Testis (tissue), 5 donors: ENCODE measurements at places on chromosomes 4 and X. TPM values are rescaled to one million over a fixed set of nuclear protein-coding genes. Genes with fewer than 3 reads are reported as not detected.

SGMS2 gene
- total RNA-seq, result 22.2 TPM

IL2RG gene
- total RNA-seq, result 1.7 TPM

DNA sequence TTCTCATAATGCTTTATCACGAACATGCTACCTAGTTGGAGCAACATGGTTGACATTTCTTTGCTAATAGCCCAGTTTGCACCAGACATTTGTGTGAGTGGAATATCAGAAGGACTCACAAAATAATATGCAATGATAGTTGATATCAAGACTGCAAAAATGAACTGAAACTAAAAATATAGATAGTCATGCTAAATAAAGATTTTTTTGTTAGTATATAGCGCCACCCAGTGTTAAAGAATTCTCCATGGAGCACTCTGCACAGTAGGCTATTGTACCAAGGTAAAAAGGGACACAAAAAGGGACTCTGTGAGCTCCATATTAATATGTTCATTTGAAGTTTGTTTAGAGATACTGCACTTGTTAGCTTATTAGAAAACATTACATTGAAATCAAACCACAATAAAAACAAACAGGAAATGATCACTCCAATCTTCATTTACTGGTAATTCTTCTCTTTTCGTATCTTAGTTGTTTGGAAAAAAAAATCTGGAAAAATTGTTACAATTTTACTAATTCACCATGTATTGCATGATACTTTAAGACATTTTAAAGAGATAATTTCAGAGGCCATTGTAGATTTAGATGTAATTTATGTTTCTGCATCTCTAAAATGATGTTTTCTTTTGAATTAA is 1509.6 kb downstream of the ADGRL3 start:
- peak; percentile 14 for DNase-seq

DNA sequence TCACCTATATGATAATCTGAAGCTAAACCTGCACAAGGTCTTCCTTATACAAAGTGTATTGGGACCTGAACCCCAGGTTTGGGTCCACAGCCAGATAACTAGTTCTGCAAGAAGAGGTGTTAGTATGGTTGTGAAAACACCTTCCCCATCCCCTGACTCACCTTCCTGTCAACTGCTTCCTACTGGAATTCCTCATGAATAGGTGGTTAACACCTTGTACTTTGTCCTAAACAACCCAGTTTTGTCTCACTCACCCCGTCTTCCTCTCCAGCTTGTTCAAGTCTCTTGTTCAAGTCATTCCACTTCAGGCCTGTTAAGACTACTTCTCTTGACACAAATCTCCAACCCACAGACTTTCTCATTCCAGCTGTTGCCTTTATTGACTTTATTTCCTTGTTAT is 45.5 kb downstream of the CCNG2 start:
- no peak for DNase-seq

DNA sequence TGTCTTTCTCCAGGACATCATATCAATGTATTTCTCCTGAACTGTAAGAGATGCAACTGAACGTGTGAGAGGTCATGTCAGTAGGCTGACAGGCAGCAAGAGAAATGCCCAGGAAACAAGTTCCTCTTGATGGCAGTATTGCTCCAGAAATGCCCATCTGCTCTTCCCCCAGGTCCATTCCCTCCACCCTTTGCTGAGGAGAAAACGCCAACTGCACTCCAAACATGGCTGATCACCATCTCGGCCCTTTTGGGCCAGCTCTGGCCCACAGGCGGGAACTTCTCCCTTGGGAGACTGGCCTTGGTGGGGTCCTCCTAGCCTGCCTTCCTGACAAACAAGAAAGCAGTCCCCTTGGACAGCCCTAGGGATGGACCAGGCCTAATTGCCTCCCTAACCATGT is 276.5 kb upstream of the AGTR2 start:
- DNase-seq, result no peak

HSFX2 gene
- total RNA-seq, result 4.8 TPM

- no peak for DNase-seq
Measured at GRCh38 chr4:40212674-40213527, 16.1 kb downstream of the RHOH start.

STEEP1 gene
- 41.9 TPM for total RNA-seq

- DNase-seq, result no peak
Measured at GRCh38 chr4:65917486-65917885, 247.2 kb upstream of the EPHA5 start.

- no peak for DNase-seq
Measured at GRCh38 chr4:149008415-149009025, 566.3 kb upstream of the NR3C2 start.

GRCh38 chr4:56240554-56241174 is 146.6 kb downstream of the AASDH start:
- no peak for DNase-seq

DNA sequence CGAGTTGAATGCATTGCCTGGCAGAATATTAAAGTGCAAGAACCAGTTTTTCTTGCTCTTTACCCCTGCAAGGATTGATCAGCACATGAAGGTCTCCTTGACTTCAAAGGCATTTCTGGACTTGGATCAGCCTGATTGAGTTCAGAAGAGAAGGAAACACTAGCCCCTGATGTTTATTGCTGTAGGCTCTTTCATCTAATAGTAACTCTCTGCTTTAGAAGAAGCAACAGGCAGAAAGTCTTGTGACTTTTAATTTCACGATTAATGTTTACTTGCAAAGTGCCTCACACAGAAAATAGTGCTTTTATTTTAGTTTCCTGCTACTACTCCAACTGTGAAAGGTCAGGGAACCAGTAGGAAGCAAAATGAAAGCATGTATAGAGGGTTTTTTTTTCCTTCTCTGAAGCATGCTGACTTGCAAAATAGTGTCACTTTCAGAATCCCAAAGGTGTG is 69.1 kb downstream of the PCDH7 start:
- no peak for DNase-seq

DNA sequence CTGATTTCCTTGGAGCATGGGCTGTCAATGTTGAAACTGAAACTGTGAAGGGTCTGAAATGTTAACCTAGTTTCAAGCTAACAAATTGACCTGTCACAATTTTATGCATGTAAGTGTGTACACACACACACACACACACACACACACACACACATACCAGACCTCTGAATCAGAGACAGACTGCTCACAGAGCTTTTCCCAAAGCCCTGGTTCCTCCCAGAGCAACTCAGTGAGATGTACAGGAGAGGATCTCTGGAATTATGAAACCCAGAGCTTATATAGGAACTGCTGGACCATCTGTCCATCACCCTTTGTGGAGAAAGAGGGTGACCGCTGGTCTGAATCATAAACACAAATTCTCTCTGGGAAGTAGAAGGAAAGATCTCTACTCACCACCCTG is 228.1 kb upstream of the PRPS2 start:
- DNase-seq, result no peak

GRCh38 chr4:150875367-150875766 is 139.7 kb downstream of the LRBA start:
- no peak for DNase-seq

GRCh38 chr4:62923783-62924182 is 1485.5 kb downstream of the TECRL start:
- no peak for DNase-seq

DNA sequence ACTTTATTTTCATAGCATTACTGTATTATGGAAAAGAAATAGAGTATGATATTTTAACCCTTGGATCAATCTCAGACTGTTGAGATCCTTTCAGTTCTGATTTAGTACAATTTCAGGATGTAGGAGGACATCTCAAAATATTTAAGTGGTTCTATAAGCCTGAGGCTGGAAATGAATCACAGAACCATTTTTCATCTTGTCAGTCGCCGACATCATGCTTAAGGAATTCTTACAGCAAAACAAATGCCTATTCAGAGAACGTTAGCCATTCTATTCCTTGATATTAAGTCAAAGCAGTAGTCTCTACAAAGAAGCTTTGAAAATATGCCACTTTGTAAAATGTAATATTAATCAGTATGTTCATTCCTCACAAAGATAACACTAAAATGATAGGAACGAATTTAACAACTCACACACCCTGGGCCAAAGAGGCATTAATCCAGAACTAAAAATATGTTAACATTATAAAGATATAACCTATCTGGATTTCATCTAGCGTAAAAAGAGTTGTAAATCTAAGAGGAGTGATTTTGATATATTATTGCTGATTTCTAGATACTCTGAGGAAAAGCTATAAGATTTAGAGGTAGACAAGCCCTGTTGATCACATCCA is 152.0 kb downstream of the GASK1B start:
- DNase-seq, result no peak

PHEX gene
- 0.31 TPM for total RNA-seq

ATP8A1 gene
- total RNA-seq, result 32.5 TPM

DNA sequence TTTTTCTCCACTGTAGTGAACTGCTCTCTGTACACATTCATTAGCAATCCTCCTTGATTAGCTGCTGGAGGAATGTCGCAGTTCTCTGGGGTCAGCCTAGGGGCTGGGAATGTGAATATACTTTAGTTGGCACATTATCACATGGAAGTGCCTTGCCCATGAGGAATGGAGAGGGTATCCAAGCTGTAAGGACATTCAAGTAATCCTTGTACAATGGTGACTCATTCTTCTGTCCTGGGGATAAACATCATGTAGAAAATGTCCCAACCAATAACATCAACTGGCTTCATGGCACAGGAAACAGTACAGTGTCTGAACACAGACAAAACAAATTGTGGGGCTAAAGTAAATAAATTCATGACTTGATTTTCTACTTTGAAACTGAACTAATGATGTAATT is 147.1 kb downstream of the GLRA2 start:
- no peak for DNase-seq

- DNase-seq, result peak; percentile 12
Measured at GRCh38 chr4:1204828-1205585, 32.6 kb upstream of the SPON2 start.

DNA sequence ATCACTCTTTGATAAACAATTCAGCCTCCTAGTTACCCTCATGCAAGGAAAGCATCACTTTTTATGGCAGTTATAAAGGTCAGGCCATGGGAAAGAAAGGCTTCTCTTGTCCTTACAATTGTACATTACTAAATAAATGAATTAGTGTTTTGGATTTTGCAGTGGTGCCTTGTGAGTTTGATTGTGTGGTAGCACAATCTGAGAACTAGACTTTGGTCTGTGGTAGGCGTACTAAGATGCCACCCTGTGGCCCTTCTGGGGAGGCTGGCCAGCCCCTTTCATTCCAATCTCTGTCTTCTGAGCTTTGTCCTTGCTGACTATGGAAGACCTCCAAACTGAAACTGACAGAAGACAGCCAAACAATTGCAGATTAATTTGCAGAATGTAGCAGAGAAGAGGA is 14.6 kb upstream of the HNRNPD start:
- DNase-seq, result no peak

DNA sequence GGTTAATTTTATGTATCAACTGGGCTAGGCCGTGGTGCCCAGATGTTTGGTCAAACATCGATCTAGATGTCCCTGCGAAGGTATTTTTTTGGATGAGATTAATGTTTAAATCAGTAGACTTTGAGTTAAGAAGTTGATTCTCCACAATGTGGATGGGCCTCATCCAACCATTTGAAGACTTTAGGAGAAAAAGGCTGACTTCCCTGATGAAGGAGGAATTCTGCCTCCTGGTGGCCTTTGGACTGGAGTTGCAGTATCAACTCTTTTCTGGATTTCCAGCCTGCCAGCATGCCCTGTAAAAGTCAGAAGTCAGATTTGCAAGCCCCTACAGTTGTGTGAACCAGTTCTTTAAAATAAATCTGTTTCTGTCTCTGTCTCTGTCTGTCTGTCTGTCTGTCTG is 91.4 kb downstream of the STK32B start:
- peak; percentile 61 for DNase-seq

COL25A1 gene
- total RNA-seq, result 19.2 TPM

- peak; percentile 46 for DNase-seq
Measured at GRCh38 chrX:13906093-13906492, 89.2 kb upstream of the GPM6B start.

LANCL3 gene
- total RNA-seq, result 1.0 TPM

BTK gene
- total RNA-seq, result 6.9 TPM

- DNase-seq, result no peak
Measured at GRCh38 chr4:121093261-121093660, 20.9 kb upstream of the NDNF start.

DNA sequence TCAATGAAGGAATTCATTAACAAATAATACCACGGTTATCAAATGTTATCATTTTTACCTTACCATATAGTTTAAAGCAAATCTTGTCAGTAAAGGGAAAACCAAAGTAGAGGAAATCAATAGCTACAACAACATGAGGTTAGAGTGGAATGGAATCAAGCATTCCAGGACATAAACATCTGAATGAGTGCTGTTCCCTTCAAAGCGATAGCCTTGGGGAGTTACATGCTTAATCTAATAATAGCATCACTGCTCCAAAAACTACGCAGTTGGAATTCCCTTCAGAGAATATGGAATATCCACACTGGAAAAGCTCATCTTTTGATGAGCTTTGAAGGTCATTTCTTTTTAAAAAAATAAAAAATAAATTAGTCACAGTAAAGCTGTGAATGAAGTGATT is 31.2 kb downstream of the PDE5A start:
- no peak for DNase-seq

DNA sequence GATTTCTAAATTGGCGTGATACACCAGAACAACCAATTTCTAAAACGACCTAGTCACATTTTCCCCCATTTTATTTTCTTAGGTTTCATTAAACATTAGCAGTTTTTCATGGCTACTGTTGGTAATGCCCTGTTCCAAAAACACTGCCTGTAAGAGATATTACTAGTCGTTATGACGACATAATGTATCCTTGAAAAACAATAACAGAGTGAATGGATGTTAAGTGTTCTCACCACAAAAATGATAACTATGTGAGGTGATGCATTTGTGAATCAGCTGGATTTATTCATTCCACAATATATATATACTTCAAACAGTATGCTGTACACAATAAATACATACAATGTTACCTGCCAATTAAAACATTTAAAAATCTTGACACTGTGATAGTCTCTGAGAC is 1147.6 kb upstream of the PCDH10 start:
- no peak for DNase-seq

- no peak for DNase-seq
Measured at GRCh38 chr4:128775477-128775876, 34.0 kb upstream of the JADE1 start.

MAGEA2 gene
- 9.2 TPM for total RNA-seq

GRCh38 chrX:13760426-13760825 is 25.9 kb downstream of the OFD1 start:
- DNase-seq, result no peak

DNA sequence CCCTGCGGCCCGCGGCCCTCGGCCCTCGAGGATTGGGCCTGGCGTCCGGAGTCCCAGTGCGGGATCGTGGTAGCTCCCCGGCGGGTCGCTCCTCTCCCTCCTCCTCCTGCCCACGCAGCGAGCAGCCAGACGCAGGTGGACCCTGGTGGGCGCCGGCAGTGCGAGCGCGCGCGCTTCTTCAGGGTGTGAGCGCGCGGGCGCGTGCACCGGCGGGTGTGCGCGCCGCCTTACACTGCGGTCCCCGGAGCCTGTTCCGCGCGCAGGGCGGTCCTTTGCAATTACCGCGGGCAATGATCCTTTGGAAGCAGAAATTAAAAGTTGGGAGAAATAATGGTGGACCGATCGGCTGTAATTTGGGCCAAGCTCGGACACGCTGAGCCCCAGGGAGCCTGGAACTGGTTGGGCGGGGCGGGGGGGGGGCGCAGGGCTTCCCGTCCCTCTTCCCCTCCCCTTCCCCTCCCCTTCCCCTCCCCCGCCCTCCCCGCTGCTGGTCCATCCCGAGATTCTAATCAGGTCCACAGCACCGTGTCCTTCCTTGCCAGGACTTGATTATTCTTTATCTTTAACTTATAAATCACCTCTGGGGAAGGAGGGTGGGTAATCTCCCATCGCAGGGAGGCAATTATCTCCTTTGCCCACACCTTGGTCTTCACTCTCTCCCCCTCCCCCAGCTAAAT is 1.6 kb upstream of the NKX1-1 start:
- no peak for DNase-seq
